ENCODE measurements at places on chromosomes 11 and 22. TPM values are rescaled to one million over a fixed set of nuclear protein-coding genes. Genes with fewer than 3 reads are reported as not detected.

GRCh38 chr11:31442086-31442485 is 67.3 kb downstream of the IMMP1L start:
- DNase-seq = peak; percentile 7
- H3K36me3 ChIP-seq = no peaks in the 10 kb centered on the region
- H3K4me1 ChIP-seq = peaks cover 30% of the 10 kb centered on the region
- H3K27ac ChIP-seq = no peak overlapping the region
- H3K27me3 ChIP-seq = no peaks in the 10 kb centered on the region

Gene USP2
- 1.8 TPM for total RNA-seq

GRCh38 chr11:85647604-85648299 is at the start of gene TMEM126A:
TSS of gene TMEM126A (plus strand) at chr11:85647967. CDS start at chr11:85650256, 2,289 bp downstream.
- H3K4me3 ChIP-seq = peak within 1 kb of the TSS; percentile 76
- DNase-seq = peak; percentile 98
- H3K4me1 ChIP-seq = peaks cover 25% of the 10 kb centered on the region

- peaks cover 15% of the 10 kb centered on the region for H3K4me1 ChIP-seq
- H3K27me3 ChIP-seq = peaks cover 37% of the 10 kb centered on the region
- no peaks in the 10 kb centered on the region for H3K36me3 ChIP-seq
These were observed 5.0 kb downstream of the DRD2 start for GRCh38 chr11:113470233-113470632.

DNA sequence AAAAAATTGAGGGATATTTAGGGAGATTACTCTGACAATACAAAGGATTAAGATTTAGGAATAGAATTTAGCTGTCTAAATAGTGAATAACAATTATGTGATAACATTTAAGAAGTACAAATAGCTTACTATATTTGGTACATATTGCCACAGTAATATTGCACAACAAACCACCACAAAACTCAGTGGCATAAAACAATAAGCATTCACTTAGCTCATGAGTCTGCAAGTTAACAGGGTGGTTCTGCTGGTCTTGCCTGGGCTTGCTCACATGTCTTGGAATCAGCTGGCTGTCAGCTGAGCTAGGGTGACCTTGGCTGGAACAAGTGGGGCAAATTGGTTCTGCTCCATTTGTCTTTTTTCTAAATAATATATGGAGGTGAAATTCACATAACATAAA is 115.1 kb downstream of the DCDC1 start:
- H3K27ac ChIP-seq = no peak overlapping the region
- no peak overlapping the region for H3K4me3 ChIP-seq
- DNase-seq = no peak
- H3K4me1 ChIP-seq = no peaks in the 10 kb centered on the region
- H3K36me3 ChIP-seq = no peaks in the 10 kb centered on the region

- H3K4me3 ChIP-seq = no peak overlapping the region
- no peaks in the 10 kb centered on the region for H3K36me3 ChIP-seq
- no peak overlapping the region for H3K27ac ChIP-seq
- H3K4me1 ChIP-seq = no peaks in the 10 kb centered on the region
- no peak for DNase-seq
These were observed 171.9 kb upstream of the MPPED2 start for GRCh38 chr11:30758012-30758411.

Gene XKR3
- not detected for total RNA-seq

DNA sequence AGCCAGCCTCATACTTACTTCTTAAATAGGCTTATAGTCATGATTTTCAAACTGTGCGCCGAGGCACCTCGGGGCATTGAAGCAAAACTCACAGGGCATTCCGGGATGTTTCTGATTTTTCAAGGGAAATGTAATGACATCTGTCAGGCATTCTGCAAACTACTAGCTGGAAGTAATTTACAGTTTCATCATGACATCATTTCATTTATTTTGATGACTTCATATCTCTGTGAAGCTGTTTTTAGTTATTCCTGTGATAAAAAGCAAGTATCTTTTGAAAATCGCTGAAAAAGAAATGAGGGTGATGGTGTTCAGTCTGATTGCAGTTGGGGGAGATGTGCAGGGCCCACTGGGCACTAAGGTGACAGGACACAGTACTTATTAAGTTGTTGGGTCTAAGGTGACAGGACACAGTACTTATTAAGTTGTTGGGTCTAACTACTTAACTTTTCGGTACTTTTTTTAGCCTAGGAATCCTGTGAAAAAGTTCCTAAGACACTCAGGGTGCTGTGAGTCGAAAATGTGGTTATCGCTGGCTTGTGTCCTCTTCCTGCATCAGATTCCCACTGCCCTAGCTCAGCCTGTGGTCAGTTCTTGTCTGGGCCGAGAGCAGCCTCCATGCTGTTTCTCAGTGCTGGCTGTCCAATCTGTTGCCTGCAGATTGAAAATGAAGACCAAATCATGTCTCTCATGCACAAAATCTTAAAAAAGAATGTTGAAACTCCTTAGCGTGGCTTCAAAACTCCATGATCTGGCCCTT is 42.6 kb downstream of the APLP2 start:
- no peak overlapping the region for H3K27ac ChIP-seq
- H3K4me3 ChIP-seq = no peak overlapping the region
- H3K36me3 ChIP-seq = peaks cover 42% of the 10 kb centered on the region
- no peak for DNase-seq

Gene NPAS4
- not detected for total RNA-seq

DNA sequence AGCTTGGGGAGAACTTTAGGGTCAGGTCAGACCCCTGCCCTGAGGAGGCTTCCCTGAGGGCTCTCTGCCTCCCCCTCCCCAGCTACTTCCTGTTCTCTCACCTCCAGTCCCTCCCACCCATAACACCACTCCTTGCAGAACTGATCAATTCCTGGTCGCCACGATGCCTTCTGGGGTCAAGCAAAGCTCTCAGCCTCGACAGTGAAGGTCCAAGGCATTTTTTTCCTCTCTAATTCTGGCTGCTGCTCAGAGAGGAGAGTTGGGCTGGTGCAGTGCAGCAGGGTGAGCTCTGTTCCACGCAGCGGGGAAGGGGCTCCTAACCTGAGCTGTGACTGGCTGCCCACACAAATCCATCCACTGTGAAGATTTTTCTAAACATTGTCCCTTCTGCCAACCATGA is 628.4 kb downstream of the BRD1 start:
- H3K27ac ChIP-seq = no peak overlapping the region
- H3K36me3 ChIP-seq = no peaks in the 10 kb centered on the region
- no peaks in the 10 kb centered on the region for H3K4me1 ChIP-seq
- no peak for DNase-seq
- H3K27me3 ChIP-seq = no peaks in the 10 kb centered on the region

Gene UBE2L3
- 50.7 TPM for total RNA-seq

Gene OR10AG1
- not detected for total RNA-seq

Gene OR8K1
- total RNA-seq = not detected

- peaks cover 3% of the 10 kb centered on the region for H3K27me3 ChIP-seq
- no peaks in the 10 kb centered on the region for H3K4me1 ChIP-seq
- no peak overlapping the region for H3K4me3 ChIP-seq
- H3K27ac ChIP-seq = no peak overlapping the region
- DNase-seq = peak; percentile 73
These were observed 26.9 kb upstream of the CD82 start for GRCh38 chr11:44538375-44539054.

- no peaks in the 10 kb centered on the region for H3K27me3 ChIP-seq
- no peaks in the 10 kb centered on the region for H3K4me1 ChIP-seq
- H3K36me3 ChIP-seq = no peaks in the 10 kb centered on the region
- H3K27ac ChIP-seq = no peak overlapping the region
- no peak for DNase-seq
These were observed 6.0 kb downstream of the DENND6B start for GRCh38 chr22:50320671-50321325.

Gene MPEG1
- not detected for total RNA-seq

Gene CLCF1
- total RNA-seq = 48.3 TPM

DNA sequence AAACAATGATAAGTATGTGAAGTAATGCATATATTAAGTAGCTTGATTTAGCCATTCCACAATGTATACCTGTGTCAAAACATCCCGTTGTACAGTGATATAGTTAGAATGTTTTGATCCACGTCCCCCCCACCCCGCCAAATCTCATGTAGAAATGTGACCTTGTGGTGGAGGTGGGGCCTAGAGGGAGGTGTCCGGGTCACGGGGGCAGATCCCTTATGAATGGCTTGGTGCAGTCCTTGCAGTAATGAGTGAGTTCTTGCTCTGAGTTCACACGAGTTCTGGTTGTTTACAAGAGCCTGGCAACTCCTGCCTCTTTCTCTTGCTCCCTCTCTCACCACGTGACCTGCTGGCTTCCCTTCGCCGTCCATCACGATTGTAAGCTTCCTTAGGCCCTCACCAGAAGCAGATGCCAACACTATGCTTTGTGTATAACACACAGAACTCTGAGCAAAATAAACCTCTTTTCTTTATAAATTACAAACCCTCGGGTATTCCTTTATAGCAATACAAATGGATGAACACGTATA is 41.6 kb downstream of the FANCF start:
- no peaks in the 10 kb centered on the region for H3K4me1 ChIP-seq
- no peak for DNase-seq
- no peak overlapping the region for H3K4me3 ChIP-seq
- H3K36me3 ChIP-seq = no peaks in the 10 kb centered on the region

- no peak overlapping the region for H3K27ac ChIP-seq
- H3K27me3 ChIP-seq = no peaks in the 10 kb centered on the region
- H3K4me3 ChIP-seq = no peak overlapping the region
- H3K36me3 ChIP-seq = no peaks in the 10 kb centered on the region
These were observed 1251.7 kb upstream of the RAG2 start for GRCh38 chr11:37849706-37850105.

DNA sequence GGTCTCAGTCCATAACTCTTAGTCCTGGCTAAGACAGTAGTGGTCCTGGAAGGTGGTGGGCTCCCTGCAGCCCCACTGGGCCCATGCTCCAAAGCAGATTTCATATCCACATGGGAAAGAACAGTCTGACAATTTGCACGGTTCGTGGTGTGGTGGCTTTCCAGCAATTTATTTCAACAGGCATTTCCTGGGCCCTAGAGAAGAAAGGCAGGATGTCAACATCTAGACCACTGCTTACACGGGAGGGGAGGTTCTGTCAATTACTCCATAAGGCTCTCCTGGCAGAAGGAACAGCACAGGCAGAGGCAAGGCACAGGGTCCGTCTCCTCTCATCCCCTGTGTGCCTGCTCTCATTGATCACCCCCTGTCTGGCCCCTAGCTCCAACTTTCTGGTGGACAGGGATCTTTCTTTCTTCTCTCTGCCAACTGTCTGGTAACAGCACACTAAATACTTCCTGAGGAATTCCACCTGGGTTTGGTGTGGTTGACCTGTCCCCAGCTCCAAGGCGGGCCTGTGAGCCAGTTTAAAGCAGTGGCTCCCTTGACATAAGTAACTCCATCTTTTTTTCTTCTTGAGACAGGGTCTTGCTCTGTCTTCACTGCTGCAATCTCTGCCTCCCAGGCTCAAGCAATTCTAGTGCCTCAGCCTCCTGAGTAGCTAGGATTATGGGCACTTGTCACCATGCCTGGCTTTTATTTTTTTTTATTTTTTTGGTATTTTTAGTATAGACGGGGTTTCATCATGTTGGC is 5.1 kb upstream of the A4GALT start:
- peaks cover 7% of the 10 kb centered on the region for H3K27me3 ChIP-seq
- H3K27ac ChIP-seq = no peak overlapping the region
- DNase-seq = no peak
- no peak overlapping the region for H3K4me3 ChIP-seq
- peaks cover 6% of the 10 kb centered on the region for H3K4me1 ChIP-seq

GRCh38 chr11:61639816-61640443 is 40.3 kb upstream of the DAGLA start:
- no peaks in the 10 kb centered on the region for H3K36me3 ChIP-seq
- DNase-seq = peak; percentile 72
- H3K4me3 ChIP-seq = no peak overlapping the region
- no peak overlapping the region for H3K27ac ChIP-seq
- no peaks in the 10 kb centered on the region for H3K27me3 ChIP-seq

Gene H19
- total RNA-seq = not detected

- no peaks in the 10 kb centered on the region for H3K27me3 ChIP-seq
- H3K4me3 ChIP-seq = no peak overlapping the region
- no peaks in the 10 kb centered on the region for H3K36me3 ChIP-seq
- no peak for DNase-seq
- no peak overlapping the region for H3K27ac ChIP-seq
These were observed 39.7 kb downstream of the IGLL5 start for GRCh38 chr22:22927196-22927887.
